DMS153 (cell line): ENCODE measurements at places on chromosomes 4 and X.

DNA sequence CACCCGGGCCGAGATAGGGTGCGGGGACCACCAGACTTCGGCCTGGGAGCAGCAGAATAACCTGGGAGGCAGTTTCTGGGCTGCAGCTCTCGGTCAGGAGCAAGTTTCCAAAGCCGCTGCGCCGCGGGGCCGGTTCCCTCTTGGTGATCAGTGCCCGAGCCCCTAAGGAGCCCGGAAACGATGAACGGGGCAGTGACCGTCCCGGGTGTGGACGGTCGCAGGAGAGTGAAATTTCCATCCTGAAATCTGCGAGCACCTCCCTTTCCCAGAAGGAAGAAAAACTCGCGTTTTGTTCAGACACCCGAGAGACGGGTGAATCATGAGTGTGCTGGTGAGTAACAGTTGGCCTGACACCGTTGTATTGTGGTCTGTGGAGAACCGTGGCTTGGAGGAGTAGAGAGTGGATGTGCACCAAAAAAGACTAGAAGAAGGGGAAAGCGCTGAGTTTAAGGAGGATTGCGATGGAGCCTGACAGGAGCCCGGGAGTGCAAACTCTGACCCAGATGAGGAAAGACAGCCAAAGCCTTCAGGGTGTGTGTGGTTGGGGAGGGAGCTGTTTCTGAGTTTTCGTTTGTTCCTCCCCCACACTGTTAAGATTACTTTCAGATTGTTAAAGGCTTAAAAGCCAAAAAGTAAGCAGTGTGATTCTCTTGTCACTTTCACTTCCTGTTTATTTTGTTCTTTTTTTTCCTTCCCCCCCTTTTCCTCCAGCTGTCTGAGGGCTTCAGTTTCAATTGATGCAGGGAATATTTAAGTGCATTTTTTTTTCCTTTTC is 828 bp downstream of the MCUB start:
- DNase-seq: no peak

DNA sequence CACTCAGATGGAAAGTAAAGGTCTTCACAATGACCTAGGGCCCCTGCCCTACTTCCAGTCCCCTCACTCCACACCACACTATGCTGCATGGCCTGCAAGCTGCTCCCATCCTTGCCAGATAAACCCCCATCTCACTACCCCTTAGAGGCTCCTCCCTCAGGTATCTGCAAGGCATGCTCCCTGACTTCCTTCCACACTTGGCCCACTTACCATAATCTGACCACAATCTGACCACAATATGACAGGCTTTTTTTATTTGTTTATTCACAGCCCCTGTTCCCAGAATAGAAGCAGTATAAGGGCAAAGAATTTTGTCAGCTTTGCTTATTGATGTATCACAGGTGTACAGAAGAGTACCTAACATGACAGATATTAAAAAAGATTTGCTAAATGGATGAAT is 124.7 kb downstream of the CAMK2D start:
- no peak for DNase-seq

DNA sequence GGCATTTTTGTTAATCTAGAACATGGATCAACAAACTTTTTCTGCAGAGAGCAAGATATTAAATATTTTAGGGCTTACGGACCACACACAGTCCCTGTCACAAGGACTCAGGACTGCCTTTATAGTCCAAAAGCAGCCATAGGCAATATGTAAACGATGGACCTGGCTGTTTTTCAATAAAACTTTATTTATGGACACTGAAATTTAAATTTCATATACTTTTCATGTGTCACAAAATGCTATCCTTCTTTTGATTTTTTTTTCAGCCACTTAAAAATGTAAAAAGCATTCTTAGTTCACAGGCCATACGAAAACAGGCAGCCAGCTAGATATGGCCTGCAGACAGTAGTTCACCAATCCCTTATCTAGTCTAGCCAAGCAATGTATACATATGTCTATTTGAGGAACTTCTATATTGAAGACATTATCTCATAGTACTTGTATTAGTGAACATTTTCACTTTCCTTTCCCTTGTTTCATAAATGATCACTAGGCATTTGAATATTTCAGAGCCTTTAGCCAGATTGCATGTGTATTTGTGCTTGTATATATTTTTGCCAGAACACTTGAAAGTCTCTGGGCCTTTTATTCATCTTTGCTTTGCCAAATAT is 350.9 kb downstream of the RPA4 start:
- DNase-seq: no peak

- no peak for DNase-seq
Measured at GRCh38 chr4:47640911-47641310, 155.8 kb downstream of the ATP10D start.

DNA sequence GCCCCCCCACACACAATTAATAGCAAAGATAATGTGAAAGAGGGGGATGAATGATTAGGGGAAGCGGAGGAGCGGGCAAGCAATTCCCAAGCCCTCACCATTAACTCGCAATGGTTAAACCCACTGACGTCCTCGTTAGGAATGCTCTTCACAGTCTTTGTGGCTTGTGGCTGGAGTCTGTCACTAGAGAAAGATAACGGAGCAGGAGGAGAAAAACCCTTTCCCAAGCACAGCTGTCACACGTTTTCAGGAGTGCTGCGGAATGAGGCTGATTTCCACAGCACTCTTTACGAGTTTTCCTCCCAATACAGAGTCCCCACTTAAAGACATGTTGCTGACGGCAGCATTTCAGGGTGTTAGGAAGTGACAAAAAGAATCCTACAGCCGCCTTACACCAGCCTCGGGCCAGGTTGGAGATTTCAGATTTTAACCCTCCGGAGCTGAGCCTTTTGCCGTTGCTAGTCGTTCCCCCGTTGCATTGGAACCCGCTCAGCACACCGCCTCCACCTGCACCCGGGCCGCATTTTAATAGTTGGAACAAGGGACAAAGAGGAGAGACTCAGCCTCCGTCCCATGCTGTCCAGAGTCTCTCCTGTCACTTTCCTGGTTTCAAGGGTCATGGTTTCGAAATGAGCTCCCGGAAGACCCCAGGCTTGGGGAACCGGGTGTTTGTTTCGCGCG is 92.2 kb downstream of the GEMIN8 start:
- DNase-seq: no peak

GRCh38 chrX:128436397-128437103 is 384.3 kb upstream of the ACTRT1 start:
- DNase-seq: peak; percentile 76

DNA sequence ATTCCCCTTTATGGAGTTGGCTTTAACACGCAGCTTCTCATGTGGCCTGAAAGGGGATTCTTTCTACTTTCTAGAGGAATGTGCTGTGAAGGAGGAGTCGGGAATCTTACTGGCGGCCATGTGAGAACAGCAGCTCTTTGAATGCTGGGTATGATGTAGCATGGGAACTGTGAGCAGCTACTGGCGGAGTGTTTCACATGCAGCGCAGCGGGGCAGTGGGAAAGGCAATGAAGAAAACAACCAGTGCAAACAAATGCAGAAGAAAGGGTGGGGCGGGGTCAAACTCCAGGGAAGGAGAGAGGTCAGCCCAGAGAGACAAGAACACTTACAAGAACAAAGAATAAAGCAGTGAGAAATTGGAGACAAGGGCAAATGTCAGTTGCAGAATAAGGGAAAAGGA is 363.8 kb upstream of the FTHL17 start:
- DNase-seq: no peak

- no peak for DNase-seq
Measured at GRCh38 chrX:21870494-21870893, 14.7 kb downstream of the YY2 start.

DNA sequence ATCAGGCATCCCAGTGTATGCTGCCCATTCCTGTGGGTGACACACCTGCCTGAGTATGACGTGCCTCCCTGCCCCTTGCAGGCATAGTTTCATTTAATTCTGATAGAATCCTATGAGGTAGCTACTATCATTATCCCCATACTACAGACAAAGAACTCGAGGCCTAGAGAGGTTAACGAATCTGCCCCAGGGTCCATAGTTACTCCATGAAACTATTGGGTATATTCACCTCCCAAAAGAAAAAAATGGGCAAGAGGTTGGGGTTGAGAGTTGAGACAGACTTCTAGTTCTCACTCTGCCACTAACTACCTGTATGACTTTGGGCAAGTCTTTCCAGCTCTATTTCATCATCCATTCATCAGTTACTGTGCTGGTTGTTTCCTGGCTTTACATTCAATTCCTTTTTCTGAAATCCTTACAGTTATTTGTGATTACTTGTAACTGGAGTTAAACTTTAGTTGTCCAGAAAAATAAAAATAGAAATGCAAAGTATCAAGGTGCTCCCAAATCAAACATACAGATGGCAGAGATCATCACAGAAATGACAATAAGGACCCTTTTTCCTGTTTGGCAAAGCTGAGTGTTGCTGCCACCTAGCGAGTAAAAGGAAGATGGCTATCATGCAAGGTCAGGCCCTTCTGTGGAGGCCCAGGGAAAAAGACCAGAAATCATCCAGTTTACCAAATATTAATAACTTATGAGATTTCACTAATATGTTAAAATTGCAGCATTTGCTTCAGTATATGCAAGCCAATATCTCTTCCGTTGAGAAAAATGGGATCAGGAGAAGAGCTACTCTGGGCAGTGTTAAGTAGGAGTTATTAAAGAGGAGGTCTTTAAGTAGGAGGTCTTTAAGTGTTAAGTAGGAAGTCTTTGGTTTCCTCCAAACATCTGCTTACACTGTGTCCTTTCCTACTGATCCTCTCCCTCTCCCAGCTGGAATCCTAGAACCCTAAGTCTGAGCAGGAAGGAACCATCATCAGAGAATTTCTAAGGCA is 17.1 kb upstream of the MAP7D3 start:
- no peak for DNase-seq

DNA sequence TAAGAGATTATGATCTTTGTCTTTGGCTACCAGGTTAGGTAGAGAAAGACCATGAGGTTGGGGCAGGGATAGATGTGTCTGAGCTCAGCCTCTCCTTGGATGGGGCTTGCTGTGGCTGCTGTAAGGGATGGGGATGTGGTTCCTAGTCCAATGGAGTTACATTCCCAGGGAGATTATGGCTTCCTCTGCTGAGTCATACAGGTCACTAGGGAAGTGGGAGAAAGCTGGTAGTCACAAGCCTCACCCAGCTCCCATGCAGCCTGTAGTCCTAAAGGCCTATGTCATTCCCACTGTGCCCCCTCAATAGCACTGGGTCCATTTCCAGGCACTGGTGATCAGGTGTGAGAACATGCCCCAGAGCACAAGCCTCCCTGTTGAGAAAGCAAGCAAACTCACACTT is 70.6 kb upstream of the CENPE start:
- DNase-seq: no peak
